ENCODE measurements at places on chromosomes 11 and 22.

DNA sequence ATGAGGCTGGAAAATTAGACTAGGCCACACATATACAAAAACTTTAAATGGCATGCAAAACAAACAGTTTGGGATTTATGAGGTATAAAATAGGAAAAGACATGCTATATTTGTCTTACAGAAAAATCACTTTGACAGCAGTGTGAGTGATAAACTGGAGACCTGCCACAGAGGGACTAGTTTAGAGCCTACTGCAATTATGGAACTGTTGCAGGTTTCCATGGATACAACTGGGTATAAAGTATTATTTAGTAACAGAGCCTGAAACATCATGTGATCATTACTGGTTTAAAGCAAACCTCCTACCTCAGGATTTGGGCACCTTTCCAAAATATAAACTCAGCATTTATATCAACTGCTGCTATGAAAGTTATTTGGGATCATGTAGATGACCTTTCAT lies 1032.5 kb downstream of the DLG2 start:
- no peak for DNase-seq

- DNase-seq, result no peak
These were observed 4.9 kb upstream of the CCDC34 start for GRCh38 chr11:27367881-27368280.

- no peak for DNase-seq
These were observed 13.8 kb downstream of the GGT5 start for GRCh38 chr22:24230911-24231656.

DNA sequence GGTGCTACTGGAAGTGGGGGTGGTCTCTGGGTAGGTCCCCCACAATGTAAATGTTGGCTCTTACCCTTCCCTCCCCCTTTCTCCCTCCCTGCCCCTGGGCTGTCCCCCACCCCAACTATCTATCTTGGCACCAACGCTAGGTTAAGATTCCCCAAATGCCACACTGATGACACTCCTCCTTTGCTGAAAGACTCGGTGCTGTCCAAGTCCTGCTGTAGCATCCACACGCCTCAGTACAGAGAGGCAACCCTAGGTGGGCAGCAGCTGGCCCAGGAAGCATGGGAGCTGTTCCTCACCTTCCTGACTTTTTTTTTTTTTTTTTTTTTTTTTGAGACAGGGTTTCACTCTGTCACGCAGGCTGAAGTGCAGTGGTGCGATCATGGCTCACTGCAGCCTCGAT lies 3.4 kb upstream of the KCTD17 start:
- DNase-seq, result no peak

DNA sequence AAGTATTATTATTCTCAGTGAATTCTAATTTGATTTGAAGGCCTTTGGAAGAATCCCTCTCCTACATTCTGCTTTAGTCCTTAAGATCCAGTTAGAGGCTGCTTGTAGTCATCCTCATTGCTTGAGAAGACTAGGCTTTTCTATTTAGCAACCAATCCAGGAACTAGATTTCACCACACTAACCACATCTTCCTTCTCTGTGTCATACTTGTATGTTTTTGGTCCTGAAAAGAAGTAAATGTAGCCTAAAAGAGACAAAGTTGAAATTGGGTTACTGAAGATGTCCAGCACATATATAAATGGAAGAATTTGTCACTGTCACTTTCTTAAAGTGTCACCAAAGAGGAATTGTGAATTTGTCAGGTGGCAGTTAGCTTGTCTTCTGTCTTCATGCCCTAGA lies 46.6 kb upstream of the MMP7 start:
- DNase-seq, result no peak

DNA sequence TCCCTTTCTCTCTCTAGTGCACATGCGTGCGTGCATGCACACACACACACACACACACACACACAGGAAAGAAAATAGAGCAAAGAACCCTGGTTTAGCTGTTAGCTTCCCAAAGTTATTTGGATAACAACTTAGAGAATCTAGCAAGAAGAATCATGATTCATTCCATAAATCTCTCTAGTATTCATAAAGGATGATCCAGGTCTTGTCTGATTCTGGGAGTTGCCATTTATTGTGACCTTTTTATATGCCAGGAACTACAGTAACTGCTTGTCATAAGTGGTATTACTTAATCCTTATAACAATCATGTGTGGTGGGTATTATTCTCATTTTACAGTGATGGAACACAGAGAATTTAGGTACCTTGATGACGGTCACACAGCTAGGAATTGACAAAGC lies 141.5 kb upstream of the MTMR2 start:
- no peak for DNase-seq

GRCh38 chr22:38860283-38861169 lies 11.5 kb downstream of the CBX6 start:
- no peak for DNase-seq

- no peak for DNase-seq
These were observed 169.6 kb upstream of the SYN3 start for GRCh38 chr22:33227791-33228190.

DNA sequence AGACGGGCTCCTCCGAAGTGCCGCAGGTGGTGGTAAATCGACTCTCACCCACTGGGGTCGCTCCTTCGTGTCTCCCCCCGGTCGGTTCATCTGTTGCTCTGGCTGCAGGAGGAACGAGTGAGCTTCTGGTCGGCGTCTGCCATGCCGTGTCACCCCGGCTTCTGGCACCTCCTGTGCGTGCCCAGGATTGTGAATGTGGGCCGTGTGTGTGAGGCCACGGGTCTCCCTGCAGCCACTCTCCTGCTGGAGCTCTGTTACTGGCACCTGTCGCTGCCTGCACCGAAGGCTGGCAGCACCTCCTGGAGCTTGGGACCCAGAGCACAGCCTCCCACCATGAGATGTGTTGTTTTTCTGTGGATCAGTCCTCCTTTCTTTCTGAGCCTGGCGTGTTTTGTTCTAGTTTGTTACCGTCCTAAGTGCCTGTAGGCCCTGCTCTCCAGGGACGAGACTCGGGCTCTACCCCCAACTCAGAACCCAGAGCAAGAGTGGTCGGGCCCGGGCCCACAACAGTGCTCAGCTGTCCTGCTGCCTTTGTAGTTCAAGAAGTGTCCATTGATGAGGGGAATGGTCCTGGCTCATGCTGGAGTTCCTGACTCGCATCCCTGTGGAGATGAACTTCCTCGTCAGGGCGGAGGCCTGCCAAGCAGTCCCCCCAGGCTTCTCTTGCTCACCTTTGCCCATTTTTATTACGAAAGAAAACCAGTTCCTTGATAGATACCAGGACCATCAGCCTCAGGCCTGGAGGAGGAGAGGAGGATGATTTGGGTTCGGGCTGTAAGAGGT lies 66.6 kb downstream of the MED15 start:
- no peak for DNase-seq

DNA sequence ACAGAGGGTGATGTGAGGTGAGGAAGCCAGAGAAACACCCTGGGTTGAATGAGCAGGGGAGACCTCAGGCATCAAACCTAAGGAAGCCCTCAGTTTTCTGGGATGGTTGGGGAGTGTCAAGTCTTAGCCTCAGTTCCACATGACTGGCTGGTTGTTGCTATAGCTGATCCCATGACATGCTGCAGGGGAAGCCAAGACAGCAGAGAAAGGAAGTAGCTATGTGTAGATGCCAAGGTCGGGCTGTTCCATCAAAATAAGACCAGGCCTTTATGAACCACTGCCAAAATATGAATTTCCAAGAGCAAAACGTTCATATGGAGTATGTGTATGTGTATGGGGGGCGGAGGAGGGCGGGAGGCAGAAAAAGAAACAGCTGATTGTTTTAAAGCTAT lies 11.6 kb downstream of the CD59 start:
- DNase-seq, result no peak

DNA sequence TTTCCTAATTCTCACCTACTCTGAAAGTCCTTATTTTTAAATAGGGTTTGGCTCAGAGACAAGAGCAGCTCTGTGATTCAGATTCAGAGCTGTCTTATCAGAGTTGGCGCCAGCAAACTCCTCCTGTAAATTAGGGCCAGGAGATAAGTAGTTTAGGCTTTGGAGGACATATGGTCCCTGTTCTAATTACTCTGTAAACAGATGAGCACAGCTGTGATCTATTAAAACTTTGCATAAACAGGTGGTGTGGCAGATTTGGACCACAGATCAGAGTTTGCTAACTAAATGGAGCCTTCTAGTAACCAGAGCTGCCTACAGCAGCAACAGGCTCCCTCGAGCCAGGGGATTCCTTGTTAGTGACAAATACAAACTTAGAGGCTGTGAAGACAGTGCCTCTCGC lies 27.9 kb downstream of the YPEL1 start:
- no peak for DNase-seq

DNA sequence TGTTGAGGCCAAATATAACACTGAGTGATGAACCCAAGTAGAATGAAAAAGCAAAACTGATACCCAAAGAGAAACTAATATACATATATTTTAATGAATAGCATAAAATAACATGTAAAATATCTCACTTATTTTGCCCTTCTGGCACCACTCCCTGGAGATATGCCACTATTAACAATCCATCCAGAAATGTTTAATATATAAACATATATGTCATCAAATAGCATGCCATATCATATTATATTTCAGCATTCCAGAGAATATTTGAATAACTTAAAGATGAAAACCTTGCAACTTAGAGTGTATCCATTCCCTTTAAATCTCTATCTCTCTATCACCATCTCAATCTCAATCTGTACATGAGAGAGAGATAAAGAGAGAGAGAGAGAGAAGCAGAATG lies 1073.3 kb upstream of the RAG2 start:
- no peak for DNase-seq

DNA sequence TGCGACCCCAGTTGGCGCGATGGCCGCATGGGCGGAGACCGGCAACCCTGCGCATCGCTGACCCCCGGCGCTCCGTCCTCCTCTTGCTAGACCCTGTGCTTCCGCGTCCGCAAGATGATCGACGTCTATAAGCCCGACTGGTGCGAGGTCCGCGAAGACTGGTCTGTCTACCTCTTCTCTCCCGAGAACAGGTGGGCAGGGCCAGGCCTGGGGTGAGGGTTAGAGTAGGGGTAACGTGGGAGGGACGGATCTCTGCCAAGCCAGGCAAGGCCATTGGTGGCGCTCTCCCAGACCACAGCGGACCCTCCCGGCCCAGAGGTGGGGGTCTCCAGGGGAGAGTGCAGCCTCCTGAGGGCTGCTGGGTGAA lies 92.1 kb downstream of the CACNA1I start:
- no peak for DNase-seq

DNA sequence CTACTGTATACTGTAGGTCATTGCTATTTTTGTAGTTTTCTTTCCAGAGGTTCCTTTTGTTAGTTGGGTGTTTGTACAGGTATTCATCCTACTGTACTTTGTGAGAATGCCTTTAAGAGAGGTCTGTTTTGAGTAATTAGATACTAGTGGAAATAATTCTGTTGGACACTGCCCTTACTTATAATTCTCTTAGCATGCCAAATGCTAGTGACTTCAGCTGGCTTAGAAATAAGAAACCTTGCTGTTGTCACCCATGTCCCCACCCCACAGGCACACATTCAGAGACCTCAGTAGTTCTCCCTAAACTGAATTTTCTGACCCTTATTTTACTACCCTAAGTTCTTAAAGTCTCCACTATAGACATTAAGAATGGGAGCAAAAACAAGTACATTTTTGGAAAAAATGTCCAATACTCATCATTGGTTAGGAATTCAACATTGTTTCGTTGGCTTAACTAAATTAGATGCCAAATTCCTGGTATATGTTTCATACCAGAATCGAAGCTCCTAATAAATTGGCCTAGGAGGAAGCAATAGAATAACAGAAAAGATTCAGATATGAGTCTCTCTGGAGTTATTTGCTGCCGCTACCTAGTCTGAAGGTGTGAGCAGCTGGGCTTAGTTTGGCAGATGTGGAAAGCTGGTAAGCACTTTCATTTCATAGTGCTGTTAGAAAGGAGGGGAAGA lies 28.4 kb downstream of the ZNF143 start:
- no peak for DNase-seq
